Stimulated activated CD8-positive, alpha-beta memory T cell treated with anti-CD3 and anti-CD28 coated beads, Interleukin-4, amount 100 ng/mL, for 1 hour (primary cell): ENCODE measurements at places on chromosomes 7 and 10.

GRCh38 chr7:25308246-25308645 lies 80.0 kb upstream of the NPVF start:
- DNase-seq, result no peak

DNA sequence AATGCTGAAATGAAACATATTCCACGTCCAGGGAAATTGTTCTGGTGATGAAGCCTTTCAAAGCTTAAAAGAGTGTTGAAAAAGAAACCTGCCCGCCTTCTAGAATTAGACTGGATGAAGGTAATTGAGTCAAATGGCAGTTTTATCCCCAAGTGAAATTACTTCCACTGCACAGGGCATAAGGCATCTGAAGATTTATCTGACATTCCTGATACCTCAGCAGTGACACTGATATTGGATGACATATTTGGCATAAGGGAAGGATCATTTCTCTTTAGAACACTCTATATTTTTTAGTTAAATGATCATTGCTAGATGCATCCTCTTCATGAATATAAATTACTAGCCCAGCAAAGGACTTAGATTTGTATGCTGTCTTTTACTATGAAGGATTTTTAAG lies 229.6 kb upstream of the TPK1 start:
- DNase-seq, result no peak

DNA sequence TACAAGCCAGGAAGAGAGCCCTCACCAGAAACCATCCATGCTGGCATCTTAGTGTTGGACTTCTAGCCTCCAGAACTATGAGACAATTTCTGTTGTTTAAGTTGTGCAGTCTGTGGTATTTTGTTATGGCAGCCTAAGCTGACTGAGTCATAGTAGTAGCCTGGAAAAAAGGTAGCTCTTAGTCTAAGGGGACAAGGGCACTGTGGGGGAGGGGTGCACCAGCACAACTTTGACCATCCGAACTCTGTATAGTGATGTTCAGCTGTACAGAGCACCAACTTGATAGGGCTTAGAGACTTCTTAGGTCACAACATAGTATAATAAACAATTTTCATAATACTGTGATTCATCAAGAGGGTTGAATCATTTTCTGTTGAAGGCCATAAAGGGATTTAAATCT lies 14.3 kb downstream of the EIF4EBP2 start:
- no peak for DNase-seq

DNA sequence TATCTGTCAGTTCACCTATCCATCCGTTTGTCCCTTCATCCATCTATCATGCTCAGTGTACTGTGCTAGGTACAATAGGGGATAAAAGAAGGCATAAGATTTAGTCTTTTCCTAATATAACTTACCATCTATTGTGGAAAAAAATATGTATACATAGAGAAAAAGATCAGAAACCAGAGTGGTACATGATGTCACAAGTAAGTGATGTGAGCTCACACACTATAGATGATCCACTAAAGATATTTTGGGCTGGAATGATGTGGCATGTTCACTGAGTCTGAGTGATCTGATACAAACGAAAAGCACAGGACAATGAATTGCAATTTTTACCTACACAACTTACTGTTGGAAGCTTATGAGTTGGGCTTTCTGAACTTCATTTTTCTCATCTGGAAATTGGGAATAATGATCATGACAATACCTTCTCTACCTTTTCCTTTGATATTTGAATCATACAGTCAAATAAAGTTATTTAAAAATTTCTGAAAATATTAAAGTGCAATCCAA lies 2.7 kb upstream of the TFAM start:
- DNase-seq, result no peak

- no peak for DNase-seq
These were observed 89.1 kb upstream of the LRGUK start for GRCh38 chr7:134037991-134038390.

GRCh38 chr7:81816312-81816711 lies 46.5 kb upstream of the HGF start:
- no peak for DNase-seq

- no peak for DNase-seq
These were observed 180.8 kb downstream of the CCDC71L start for GRCh38 chr7:106480161-106480579.

GRCh38 chr7:94813917-94814316 lies 93.5 kb upstream of the PPP1R9A start:
- DNase-seq, result no peak

DNA sequence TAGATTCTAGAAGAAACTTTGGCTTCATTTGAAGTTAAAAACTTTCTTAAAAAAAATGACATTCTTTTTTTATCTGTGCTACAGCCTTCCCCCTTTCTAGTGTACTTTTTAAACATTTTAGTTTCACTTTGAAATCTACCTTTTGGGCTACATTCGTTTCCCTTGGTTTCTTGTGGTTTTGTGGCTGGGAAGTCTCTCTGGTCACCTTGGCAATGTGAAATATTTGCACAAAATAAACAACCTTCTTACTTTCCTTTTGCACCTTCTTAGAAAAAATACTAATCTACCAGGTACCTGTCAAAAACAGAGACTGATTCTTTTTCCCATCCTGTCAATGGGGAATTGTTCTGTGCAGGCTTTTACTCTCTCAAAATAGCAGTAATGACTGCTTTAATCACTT lies 350.2 kb downstream of the GATA3 start:
- DNase-seq, result no peak

GRCh38 chr10:25072786-25073185 lies 56.4 kb downstream of the THNSL1 start:
- no peak for DNase-seq

DNA sequence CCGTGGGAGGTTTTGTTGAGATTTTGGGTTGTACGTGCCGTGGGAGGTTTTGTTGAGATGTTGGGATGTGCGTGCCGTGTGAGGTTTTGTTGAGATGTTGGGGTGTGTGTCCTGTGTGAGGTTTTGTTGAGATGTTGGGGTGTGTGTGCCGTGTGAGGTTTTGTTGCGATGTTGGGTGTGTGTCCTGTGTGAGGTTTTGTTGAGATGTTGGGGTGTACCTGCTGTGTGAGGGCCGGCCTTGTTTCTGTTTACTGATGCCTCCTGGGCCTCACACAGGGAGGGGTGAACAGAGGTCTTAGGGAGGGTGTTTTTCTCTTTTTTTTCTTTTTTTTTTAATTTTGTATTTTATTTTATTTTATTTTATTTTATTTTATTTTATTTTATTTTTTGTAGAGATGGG lies 36.7 kb downstream of the INPP5A start:
- DNase-seq, result no peak

- no peak for DNase-seq
These were observed 44.2 kb downstream of the SVOPL start for GRCh38 chr7:138656952-138657351.

DNA sequence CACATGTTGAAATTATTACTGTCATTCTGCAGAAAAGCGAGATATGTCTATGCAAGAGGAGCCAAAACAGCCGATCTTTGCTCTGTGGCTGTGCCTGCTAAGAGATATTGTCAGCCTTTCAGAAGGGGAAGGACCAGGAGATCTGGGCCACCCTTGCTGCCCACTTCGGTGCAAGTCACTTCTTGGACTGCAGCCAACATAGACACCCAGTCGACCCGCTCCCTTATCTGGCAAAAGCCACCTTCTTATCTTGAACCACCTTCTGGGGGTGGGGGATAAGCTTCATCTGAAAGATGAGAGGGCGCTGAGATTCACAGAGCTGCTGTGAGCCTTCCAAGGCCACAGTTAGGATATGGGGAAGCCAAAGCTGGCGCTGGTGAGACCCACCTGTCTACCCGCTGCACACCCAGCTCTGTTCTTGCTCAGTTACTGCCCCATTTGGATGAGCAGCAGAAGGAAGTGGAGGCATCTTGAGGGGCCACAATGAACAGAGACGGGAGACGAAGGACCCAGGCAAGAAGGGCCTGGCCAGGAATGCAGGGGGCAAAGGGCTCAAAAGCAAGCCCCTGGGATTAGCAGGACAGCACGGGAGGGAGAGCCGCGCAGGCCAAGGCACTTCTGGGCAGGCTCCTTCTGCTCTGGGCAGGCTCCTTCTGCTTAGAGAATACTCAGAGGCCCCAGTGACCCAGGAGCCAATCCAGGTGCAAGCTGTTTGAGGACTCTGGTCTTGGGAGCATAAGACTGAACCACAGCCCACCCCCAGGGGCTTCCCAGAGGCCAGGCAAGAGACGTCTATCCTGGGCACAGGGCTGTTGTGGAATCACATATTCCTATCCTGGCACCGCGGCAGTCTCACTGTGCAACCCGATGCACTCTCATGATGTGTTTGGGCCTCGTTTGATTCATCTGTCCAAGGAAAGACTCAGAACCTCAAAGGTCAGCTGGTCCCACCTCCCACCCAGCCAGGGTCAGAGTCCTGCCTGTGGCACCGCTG lies 38.4 kb upstream of the NPFFR1 start:
- no peak for DNase-seq

GRCh38 chr10:104587751-104588150 lies 53.3 kb upstream of the SORCS3 start:
- no peak for DNase-seq

GRCh38 chr10:119199231-119199992 lies 8.0 kb upstream of the GRK5 start:
- no peak for DNase-seq

DNA sequence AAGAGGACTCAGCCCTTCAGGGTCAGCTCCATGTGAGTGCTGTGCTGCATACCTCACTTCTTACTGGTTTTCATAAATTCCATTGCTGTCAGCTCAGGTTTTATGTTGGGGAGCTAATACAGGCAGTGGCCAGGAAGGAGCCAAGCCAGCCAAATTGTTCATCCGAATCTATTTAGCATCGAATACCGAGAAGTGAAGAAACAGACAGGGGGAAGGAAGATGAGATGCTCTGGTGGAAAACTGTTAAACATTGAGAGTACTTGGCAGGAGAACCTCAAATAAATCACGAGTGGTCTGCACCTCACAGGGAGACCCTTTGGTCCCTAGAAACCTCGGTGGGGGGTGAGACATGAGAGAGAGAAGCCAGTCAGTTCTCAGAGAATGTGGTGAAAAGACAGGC lies 196.0 kb upstream of the TMEM72 start:
- DNase-seq, result no peak

DNA sequence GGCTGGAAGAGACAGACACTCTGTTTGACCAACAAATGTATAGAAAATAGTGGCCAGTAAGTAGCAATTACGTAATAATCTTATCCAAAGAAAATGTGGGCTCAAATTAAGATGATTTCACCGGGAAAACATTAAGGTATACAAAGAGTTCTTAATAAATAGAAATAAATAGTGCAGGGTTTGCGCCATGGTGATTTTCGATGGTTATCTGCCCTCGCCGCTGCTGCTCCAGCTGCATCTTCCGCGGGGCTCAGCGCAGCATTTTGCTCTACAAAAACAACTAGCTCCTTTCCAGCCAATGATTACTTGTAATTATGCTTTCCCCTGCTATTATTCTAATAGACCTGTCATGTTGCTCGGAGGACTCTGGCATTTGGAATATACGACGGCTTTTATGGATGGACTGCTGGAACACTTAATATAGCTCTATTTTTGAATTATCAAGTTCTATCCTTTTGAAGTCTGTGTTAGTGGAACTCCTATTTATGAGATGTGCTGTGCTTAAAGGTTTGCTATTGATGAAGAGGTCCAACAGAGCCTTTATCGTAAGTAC lies 103.8 kb downstream of the BUB3 start:
- no peak for DNase-seq

GRCh38 chr10:43230909-43231522 lies 35.8 kb downstream of the RASGEF1A start:
- DNase-seq, result no peak

GRCh38 chr10:129140921-129141885 lies 325.8 kb upstream of the MGMT start:
- no peak for DNase-seq

DNA sequence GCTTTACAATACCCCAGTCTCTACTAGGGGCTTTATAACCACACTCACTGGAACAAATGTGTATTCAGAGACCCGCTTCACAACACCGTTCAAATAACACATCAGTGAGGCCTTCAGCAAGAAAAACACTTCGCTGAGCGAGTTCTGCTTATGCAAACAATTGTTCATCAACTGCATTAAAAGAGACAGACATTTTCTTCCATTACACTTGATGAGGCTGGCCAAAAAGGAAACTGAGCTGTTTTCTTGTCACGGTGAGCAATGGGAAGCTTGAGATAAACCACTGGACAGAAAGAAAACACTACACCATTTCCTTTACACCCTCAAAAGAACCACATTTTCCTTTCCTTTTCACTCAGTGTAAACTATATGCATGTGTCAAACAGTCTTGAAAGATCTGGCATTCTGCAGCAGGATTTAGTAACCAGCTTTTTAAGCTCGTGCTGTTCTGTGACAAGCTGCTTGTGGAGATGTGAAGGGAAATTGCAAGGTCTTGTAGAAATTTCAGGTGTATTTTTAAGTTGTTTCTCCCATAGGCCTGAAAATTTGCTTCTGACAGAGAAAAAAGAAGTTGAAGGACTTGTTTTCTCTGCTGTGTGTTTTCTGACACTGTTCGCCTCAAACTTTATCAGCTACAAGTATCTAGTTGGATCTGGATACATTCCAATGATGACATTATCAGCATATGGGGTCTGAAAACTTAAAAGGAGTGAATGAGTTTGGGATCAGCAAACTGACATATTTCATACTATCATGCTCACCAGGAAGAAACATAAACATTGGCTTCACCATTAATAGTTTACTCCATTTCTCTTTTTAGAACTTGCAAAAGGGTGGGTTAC lies 693.1 kb downstream of the PARD3 start:
- DNase-seq, result no peak

- no peak for DNase-seq
These were observed 109.1 kb downstream of the CPED1 start for GRCh38 chr7:121097577-121097976.
